ENCODE measurements at places on chromosomes 1 and 21. TPM values are rescaled to one million over a fixed set of nuclear protein-coding genes. Genes with fewer than 3 reads are reported as not detected.

- no peak for DNase-seq
These were observed 34.8 kb downstream of the CDCP2 start for GRCh38 chr1:54117815-54118563.

GRCh38 chr1:76408303-76408702 is 333.8 kb downstream of the ST6GALNAC3 start:
- DNase-seq, result no peak

NR5A2 gene
- total RNA-seq, result not detected

DNA sequence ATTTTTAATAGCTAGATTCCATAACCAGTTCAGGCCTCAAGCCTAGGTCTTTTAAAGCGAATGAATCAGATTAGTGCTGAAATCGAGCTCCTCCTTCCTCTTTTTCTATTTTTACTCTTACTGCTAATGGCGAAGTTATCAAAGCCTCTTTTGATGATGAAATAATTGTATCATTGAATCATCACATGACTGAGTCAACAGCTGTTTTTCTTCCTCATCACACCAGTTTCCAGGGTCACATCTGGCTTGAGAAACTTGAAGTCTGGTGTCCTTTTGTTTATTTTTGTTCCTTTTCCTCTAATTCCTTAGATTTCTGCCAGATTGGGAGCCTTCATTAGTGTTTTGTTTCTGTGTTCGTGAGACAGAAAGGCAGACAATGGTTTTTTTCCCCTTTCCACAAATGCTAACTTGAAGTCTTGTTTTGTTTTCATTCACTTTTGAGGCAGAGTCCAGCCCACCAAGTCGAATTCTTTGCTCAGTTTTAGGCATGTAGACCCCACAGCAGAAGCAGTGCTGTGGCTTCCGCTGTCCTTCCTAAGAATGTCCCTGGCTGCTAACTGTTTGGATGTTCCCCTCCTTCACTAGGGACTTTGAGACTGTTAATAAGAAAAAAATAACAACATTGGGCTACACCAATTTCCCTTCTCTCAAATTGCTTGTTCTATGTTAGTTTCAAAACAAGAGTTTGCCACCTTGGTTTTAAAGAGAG is 51.9 kb upstream of the FMOD start:
- DNase-seq, result no peak

Measured in activated naive CD4-positive, alpha-beta T cell treated with anti-CD3 and anti-CD28 coated beads, Interleukin-2, amount 50 U/mL, for 72 hours (primary cell).